ENCODE measurements at places on chromosomes 2 and 18.

- no peak for DNase-seq
Observed at GRCh38 chr18:2906704-2907549, 60.1 kb downstream of the EMILIN2 start.

DNA sequence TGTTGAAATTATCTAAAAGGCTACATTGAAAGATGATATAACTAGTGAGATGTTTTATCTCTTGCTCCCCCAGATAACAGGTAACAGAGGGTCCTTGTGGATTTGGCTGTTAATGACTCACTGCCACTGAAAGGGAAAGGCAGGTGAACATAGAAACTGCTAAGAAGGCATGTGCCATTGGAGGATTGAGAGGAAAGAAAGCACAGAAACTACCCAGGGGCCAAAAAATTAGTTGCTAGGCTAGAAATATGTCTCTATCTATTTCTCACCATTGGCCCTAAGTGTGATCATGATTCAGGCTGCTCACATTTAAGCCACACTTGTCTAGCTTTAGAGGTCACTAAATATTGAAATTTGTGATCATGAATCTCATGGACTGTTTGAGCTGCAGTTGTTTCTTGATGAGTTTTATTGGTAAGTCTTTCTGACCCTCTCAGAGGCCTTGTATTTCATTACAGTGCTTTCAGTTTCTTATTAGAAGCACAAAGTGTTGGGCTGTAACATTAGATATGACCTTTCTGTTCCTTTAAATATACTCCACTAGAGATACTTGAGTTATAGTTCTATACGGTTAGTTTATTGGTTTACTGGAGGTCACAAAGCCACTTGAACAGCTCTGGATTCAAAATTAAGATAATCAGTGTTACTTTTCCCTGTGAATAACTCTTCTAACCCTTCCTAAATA, 26.2 kb downstream of the NAB1 start:
- DNase-seq: no peak

- no peak for DNase-seq
Observed at GRCh38 chr2:39159283-39159682, 38.4 kb upstream of the SOS1 start.

GRCh38 chr2:10414591-10414990, 33.5 kb downstream of the ODC1 start:
- DNase-seq: no peak

- DNase-seq: no peak
Observed at GRCh38 chr18:57063601-57064103, 83.2 kb upstream of the BOD1L2 start.

DNA sequence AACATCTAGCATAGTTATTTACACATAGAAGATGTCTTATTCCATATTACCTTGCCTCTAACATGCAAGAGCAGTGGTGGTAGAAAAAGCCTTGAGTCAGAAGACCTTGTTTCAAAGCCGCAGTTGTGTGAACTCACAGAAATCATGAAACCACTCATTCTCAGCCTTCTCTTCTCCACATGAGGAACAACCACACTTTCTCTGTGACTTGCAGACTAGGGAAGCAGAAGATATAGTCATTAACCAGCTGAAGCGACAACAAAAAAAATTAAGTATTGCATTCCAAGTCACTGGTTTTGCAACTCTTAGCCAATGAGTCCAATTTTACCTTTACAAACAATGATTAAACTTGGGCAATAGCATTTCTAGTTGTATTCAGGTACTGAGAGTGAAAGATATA, 19.0 kb downstream of the TWSG1 start:
- no peak for DNase-seq

- DNase-seq: no peak
Observed at GRCh38 chr18:63262369-63263335, 56.9 kb downstream of the BCL2 start.

GRCh38 chr2:105571445-105571987, 172.7 kb upstream of the FHL2 start:
- DNase-seq: no peak

DNA sequence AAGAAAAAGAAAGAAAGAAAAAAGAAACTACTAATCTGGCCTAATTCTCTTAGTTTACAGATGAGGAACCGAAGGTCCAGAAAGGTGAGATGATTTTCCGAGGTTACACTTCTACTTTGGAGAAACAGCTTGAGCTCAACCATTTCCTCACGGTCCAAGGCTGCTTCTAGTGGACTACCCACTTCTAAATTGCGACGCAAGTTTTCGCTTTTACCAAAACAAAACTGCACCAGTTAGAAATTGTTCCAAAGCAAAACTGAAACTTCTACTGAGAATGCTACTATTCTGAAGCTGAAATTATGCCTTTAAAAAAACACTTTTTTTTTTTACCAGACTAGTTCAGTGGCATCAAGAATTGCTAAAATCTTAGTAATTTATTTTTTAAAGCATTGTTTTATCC, 101.6 kb downstream of the INO80D start:
- DNase-seq: no peak

DNA sequence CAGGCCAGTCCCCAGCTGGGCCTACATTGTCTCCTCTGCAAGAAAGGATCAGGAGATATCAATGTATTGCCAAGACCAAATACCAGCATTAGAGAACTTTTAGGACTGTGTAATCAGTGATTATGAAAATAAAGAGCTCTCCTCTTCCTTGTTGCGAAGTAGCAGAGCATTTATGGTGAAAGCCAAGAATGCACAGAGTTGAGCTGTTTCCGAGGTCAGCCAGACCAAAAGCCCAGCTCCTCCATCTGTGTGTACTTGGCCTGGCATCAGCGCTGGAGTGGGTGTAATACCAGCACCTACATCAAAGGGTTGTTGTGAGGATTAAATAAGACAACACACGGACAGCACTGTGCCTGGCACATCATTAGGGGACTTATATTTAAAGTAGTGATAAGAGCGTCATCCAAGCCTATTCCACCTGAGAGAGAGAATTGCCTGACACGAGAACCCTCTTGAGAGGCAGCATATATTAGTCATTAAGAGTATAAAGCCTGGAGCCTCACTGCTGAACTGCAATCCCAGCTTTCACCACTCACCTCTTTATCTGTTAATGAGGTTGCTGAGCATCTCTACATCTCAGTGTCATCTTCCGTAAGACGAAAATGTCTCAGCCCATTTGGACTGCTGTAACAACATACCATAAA, 7.4 kb upstream of the SLC16A14 start:
- no peak for DNase-seq

GRCh38 chr2:205759257-205759656, 77.0 kb downstream of the NRP2 start:
- DNase-seq: no peak

DNA sequence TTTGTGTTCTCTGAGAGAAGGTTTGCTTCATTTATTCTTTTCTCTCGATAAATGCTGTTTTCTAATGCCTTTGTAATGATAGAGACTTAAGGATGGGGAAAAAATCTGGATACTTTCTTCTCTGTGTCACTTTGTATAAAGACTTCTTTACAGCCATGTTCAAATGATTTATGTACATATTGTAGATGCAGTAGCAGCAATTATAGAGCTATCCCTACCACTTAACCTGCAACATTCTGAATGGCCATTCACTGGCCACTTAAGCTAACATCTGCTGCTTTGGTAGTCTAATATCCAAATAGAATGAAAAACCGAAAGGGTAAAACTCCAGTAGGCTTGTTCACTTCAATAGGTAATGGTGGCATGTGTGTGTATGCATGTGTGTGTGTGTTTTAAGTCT, 97.8 kb downstream of the CSRNP3 start:
- DNase-seq: no peak

DNA sequence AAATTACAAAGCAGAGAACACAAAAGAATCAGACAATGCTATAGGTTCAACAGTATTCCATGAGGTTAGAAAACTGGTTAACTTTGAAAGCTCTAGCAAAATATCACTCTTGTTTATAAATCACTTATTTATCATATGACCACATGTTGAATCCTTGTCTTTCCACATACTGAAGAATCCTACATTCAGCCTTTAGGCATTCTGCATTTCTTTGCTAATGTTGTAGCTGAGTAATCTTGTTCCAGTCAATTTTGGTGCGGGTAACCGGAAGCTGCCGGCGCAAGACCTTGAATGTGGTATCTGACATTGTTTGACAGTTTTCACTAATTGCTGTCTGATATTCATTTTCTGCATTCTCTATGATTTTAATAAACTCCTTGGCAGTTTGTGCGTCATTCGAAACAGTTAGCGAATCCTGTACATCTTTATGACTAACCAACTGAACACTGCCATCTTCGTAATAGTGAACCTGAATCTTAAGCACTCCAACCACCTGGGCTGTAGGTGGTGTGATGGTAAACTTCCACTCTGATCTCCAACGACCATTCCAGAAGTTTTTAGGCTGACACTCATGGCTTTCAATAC, 154.1 kb downstream of the BAZ2B start:
- DNase-seq: no peak

DNA sequence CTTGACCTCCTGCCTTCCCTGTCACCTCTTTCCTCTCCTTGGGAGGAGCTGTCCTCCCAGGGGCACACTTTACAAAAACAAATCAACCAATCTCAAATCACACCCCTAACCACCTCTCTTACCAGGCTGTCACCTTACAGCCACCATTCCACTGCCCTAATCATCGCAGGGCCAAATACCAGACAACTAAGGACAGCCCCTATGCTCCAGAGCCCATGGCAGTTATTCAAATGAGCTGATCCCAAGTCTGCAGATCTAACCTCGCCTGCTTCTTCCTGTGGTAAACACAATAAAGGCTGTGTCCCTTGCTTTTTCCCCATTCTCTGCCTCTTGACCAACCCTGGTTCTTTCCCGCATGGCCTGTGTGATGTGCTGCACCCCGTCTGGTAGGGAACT, 154.2 kb upstream of the CNTNAP5 start:
- DNase-seq: no peak

GRCh38 chr2:159468257-159468656, 148.1 kb downstream of the BAZ2B start:
- no peak for DNase-seq

DNA sequence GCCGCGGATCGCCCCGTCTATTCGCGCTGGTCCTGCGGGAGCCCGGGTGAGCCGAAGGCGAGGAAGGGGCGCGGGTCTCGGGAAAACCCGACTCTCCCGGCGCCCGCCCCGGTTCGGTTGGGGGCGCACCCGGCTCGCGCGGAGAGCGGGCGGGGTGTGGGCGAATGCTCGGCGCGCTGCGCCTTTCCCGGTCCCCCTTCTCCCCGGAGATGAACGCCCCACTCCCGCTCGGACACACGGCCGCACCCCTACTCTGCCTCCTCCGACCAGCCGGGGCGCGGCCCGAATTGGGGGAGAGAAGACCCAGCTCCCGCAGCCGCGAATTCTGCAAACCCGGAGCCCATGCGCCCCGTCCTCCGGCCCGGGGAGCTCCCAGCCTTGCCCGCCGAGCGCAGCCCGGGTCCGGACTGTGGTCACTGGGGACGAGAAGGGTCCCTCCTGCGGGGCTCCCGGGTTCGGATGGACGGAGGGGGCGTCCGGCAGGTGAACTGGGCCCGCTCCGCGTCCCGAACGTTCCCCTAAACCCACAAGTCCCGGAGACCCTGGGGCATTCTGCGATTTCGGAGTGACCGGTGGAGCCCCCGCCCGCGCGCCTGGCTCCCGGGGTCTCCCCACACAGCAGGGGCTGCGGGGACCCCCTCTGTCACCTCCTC, 734 bp downstream of the KCNG2 start:
- no peak for DNase-seq

DNA sequence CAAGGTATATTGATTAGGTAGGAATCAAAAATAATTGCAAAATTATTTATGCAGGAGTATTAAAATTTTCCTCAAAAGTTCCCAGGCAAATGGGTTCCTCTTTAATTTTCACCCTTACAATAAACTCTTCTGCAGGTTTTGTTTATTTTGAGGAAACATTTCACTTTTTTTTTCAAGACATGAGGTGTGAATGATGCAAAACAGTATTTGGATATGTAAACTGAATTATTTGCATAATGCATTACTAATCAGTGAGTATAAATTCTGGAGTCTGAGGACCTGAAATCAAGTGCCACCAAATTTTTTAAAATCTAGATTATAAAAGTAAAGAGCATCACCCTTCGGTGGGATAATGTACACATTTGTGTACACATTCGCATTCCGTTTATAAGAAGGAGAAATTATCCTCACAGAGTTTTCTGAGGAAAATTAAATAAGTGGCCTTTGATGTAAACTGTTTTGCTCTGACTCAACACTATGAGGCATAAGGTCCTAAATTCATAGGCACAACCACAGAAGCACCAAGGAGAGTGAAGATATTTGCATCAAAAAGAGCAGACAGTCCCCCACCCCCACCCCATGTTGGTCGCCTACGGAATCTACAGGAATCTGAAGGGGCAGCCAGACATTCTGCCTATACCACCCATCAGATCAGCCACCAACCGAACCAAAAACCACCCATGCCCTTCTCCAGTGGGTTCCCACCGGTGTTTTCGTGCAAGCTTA, 33.1 kb downstream of the BCL11A start:
- no peak for DNase-seq

DNA sequence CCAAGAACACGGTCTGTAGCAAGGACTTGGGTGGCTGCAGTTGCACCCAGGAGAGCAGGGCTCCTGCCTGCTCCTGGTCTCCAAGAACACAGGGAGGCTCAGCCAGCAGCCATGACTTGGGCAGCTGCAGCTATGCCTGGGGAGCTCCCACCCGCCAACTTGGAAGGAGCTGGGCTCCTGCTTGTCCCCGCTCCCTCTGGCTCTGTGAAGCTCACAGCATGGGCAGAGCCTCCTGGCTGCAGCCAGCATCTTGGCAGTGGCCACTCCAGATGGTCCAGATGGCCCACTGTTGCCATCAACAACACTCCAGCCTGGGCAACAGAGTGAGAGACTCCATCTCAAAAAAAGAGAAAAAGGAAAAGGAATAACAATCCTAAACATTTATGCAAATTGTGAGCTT, 5.2 kb downstream of the ZSCAN30 start:
- DNase-seq: no peak

- DNase-seq: no peak
Observed at GRCh38 chr18:23683671-23684070, 5.6 kb upstream of the LAMA3 start.

DNA sequence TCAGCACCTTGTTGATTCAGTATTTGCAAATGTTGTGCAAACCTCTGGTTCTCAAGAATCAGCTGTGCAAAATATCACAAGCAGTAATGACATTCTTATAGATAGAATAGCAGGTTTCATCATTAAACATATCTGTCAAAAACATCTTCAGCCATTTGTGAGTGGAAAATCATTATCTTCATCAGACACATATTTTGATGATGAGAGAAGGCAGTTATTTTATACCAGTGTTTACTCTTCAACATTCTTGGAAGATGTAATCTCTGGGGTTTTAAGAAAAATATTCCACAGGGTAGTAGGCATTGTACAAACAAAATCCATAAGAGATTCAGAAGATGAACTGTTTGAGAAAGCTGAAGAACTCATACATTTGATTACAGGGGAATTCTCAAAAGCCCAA, 64.3 kb downstream of the FSIP2 start:
- DNase-seq: no peak

GRCh38 chr18:45439851-45440645, 175.2 kb upstream of the SLC14A2 start:
- DNase-seq: no peak

DNA sequence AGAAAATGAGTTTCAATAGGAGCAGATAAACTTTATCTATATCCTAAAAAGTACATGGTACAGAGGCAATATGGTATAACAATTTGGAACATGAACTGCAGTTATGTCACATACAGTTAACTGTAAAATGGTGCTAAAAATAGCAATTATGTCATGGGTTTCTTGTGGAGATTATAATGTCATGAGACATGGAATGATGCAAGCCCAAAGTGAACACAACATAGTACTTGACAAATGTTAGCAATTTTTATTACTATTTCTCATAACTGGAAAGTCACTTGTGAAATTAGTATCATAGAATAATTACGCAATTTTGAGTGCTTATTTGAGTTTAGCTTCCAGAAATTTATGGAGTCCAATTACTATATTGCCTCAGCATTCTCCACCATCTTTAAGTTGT, 1263.4 kb downstream of the DSC3 start:
- DNase-seq: no peak

- DNase-seq: no peak
Observed at GRCh38 chr2:200624026-200624425, 38.2 kb downstream of the AOX1 start.
